ENCODE measurements at places on chromosomes 6 and 20.

DNA sequence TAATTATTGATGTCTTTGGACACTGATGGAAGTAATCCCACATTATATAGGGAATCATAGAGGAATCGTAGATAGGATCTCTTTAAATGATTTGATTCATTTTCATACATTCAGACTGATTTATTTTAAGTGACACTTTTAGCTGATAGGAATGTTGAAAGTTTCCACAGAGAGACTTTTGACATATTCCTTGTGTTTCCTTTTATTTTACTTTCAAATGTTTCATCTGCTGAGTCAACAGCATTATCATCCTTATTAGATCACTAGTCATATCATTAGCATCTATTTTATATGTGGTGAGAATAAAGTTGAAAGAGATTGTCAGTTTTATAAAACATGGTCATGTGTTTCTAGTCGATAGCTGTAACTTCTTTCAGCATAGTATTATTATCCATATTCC lies 13.4 kb downstream of the DCBLD1 start:
- DNase-seq: no peak

DNA sequence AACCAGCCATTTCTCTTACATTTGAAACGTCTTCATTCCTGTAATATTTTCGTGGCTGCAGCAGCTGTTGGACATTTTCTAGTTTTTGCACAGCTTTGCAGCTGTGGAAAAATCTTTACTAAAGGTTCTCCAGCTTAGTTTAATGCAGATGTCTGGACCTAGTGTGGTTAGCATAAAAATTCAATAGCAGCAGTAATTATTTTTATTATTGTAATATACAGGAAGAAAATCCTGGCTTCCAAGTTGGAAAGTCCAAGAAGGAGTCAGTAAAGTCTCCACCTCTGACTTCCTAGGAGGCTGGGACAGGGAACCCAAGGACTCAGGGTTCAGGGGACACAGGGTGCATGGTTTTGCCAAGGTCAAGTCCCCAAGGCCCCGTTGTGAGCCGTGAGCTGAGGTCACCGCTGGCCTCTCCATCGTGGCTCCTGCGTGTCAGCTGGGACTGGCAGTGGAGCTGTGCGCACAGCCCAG lies 230.6 kb downstream of the FNDC1 start:
- no peak for DNase-seq

GRCh38 chr20:36408219-36408618 lies 102.1 kb downstream of the DLGAP4 start:
- no peak for DNase-seq

- no peak for DNase-seq
These were observed 37.7 kb downstream of the GRM4 start for GRCh38 chr6:34108176-34108575.

GRCh38 chr6:22800451-22800850 lies 231.1 kb downstream of the HDGFL1 start:
- DNase-seq: no peak

DNA sequence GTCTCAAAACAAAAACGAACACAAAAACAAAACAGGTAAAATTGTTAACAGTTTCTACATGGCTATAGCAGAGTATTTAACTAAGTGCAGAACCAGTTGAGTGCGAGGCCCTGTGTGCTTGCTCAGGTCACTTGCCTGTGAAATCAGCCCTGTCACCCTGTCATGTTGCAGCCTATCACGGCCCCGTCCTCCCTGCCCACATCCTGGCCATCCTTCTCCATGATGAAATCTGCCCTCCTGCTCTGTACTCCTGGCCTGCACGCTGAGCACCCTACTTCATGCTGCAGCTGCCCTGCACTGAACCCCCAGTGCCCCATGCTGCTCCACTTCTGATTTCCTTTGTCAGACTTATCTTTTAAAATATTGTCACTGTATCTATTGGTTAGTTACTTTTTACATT lies 62.4 kb downstream of the DTD1 start:
- peak; percentile 28 for DNase-seq

- no peak for DNase-seq
These were observed 22.4 kb downstream of the TRMT6 start for GRCh38 chr20:5927749-5928462.

GRCh38 chr6:17904491-17905120 lies 82.8 kb downstream of the KIF13A start:
- DNase-seq: peak; percentile 27

DNA sequence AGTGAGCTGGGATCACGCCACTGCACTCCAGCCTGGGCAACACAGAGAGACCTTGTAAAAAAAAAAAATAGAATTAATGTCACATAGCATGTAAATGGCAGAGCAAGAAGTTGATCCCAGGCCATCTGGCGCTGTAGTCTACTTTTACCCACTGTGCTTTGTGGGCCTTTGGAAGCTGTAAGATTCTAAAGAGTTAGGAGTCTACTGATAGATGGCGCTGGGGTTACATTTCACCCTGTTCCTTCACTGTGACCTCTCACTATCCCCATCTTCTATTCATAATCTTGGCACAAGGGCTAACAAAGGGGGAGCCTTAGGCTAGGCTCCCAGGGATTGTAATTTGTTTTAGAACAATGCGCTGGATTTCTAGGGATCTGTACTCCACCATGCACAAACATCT lies 24.4 kb downstream of the SIRPD start:
- DNase-seq: peak; percentile 61

DNA sequence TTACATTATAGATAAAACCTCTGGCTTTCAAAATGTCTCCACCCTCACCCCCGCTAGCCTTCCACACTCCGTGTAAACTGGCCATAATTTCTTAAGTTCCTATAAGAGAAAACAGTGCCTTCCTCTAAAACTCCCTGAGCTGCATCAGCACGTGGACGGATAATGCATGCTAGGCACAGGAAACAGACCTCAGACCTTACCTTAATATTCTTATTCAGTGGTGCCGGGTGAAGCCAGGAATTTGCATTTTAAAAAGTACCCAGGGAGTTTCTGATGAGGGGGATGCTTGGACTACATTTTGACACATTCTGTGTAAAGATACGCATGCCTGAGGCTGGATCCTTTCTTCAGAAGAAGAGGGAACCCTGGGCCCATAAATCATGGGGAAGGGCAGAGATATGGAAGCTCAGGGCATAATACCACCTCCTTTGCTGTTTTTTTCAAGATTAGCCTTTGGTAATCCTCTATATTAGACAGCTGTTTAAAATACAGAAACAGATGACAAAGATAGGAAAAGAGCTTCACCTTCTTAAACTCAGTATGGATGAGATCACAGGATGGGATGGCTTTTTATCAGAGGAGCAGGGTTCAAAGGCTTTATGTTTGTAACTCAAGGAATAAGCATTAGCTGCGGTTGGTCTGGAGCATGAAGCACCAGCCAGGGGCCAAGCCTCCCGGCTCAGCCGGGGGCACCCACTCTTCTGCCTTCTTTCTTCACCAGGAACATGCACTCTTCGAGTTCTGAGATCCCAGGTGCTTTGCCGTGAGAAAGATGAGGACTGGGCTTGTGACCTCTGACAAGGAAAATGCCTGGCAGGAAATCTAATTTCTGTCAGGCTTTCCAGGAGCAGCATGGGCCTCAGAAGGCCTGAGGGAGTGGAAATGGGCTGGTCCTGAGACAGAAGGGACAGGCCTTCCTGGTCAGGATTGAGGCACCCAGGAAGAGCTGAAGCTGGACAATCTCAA lies 218.1 kb upstream of the SOX4 start:
- DNase-seq: no peak

GRCh38 chr6:130778946-130779657 lies 48.1 kb upstream of the SMLR1 start:
- peak; percentile 74 for DNase-seq

GRCh38 chr6:137044366-137045221 lies at the start of gene IL20RA:
Gene IL20RA (minus strand): TSS chr6:137044965. CDS start chr6:137044728, 237 bp downstream.
- no peak for DNase-seq

DNA sequence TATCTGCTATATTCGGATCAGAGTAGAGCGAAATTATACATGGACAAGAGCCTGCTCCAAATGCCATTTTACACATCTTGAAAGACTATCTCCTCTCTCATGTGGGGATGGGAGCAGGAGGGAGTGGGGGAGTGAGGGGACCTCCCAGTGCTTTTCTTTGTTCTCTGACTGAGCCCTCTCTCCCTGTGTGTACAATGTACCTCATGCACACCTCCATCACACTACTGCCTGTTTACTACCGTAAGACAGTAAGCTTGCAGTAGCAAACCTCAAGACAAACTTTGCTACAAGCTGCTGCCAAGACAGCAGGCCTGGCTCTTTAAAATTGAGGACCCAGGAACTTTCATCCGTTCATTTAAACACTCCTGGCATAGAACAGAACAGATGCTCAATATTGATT lies 7.2 kb downstream of the NHSL1 start:
- DNase-seq: no peak
